Activated T-helper 17 cell treated with anti-CD3 and anti-CD28 coated beads, Interleukin-2, amount 50 U/mL, for 72 hours (primary cell): ENCODE measurements at places on chromosomes 11 and 22. TPM values are rescaled to one million over a fixed set of nuclear protein-coding genes. Genes with fewer than 3 reads are reported as not detected.

- no peak for ATAC-seq
Measured at GRCh38 chr11:9095421-9095820, 4.0 kb upstream of the SCUBE2 start.

DNA sequence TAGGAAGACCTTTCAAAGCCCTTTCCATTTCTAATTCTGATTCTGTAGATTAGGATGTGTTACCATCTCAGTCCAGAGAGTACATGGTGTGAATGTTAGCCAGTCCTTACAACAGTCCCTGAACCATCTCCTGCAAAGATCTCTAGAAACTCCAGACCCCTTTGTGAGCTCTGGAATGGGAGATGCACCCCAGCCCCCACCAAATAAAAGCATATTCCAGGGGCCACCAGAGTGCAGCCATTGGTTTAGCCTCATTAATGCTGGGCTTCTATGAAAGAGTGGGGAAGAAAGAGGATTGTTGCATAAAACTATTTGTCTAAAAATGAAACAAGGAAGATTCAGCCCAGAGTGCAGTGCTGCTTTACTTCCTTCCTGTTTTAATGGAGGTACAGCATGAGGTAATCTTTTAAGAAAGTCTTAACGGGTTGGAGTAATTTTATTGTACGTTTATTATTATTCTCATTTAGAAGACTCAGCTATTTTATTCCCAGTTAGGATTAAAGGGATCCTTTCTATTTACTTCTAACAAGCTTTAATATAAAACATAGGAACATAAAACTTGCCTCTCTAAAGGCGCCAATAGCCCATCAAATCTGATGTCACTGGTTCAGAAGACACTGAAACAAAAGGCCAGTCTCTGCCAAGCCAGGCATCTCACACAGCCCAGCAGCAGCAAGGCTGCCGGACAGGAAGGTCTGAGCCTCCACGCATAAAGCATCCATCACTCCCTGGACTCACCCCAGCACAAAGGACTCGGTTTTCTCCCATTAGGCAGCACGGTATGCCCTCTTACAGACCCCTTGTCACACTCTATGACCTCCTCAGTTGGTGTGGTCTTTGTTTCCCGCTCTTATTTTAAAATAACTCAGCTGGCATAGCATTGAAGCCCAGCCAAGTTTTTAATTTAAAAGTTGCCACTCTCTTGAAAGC is 203.9 kb upstream of the BLID start:
- no peak for ATAC-seq

Gene SERPIND1
- total RNA-seq, result 0.11 TPM

- no peak for ATAC-seq
Measured at GRCh38 chr11:119909077-119909476, 180.1 kb upstream of the NECTIN1 start.

DNA sequence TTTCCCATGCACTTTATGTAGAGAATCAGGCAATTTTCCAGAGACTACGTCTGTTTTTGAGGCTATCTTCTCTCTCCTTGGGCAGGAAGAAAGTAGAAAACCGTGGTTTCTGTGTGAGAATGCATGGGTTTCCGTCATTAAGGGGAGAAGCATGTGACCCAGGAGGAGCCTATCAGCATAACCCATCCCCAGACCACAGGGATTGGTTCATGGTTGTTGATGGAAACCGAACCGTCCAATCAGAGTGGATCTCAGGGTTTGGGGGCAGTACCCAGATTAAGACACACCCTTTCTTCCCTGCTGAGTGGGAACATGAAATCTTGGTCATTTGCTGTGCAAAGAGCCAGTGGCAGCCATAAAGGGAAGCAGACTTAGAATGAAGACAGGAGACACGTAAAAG is 517.8 kb downstream of the MN1 start:
- ATAC-seq, result no peak

DNA sequence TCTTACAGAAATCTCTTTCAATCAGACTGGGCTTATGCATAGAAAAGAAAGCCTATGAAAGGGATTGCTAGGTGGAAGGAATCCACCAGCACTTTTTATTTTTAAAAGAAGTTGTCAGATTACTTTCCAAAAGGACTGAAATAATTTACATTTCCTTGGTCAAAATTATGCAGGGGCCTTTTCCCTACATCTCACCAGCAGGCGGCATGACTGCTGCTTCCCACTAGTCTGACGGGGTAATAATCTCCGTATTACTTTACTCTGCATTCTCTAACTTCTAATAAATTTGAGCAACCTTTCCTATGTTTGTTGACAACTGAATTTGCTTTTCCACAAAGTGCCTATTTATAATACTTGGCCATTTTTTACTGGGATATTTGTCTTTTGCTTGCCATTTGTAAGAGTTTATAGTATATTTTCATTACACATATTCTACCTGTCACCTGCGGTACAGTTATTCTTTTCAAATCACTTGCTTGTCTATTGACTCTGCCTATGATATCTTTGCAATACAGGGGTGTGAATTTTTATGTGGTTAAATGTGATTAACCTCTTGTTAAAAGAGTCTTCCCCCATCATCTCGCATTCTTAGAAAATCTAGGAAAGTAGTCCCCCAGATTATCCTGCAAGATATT is 51.9 kb upstream of the USP47 start:
- ATAC-seq, result no peak
